Activated CD4-positive, alpha-beta T cell treated with anti-CD3 and anti-CD28 coated beads, Interleukin-2, amount 50 U/mL, for 1 hour (primary cell): ENCODE measurements at places on chromosomes 7 and 10.

GRCh38 chr10:114034923-114035645, 8.6 kb upstream of the ADRB1 start:
- no peak for DNase-seq

GRCh38 chr7:108468246-108468645, 12.0 kb upstream of the NRCAM start:
- no peak for DNase-seq

- DNase-seq = no peak
These were observed 1.4 kb downstream of the ATP5F1C start for GRCh38 chr10:7789390-7789789.

- no peak for DNase-seq
These were observed 2.1 kb upstream of the COX19 start for GRCh38 chr7:977326-978048.

- DNase-seq = no peak
These were observed 127.4 kb upstream of the CTTNBP2 start for GRCh38 chr7:118000480-118001202.

GRCh38 chr7:18623389-18623788, 127.8 kb downstream of the HDAC9 start:
- no peak for DNase-seq

DNA sequence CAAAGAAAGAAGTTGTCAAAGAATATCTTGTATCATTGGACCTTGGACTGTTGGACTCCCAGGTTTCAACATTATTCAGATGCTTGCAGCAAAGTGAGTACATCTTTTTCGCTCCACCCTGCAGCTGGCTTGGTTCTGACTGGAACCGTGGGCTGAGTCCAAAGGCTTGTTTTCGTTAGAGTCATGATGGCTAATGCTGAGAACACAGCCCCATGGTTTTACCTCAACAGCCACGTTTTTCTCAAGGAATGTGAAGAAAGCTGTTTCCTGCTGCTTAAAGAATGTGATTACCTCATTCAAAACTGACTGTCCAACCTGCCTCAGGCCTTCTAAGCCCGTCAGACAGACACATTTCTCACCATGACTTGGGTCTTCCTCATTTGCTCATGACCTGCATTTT, 69.5 kb downstream of the STEAP1B start:
- DNase-seq = no peak

GRCh38 chr10:34181553-34182300, 633.4 kb downstream of the PARD3 start:
- no peak for DNase-seq

DNA sequence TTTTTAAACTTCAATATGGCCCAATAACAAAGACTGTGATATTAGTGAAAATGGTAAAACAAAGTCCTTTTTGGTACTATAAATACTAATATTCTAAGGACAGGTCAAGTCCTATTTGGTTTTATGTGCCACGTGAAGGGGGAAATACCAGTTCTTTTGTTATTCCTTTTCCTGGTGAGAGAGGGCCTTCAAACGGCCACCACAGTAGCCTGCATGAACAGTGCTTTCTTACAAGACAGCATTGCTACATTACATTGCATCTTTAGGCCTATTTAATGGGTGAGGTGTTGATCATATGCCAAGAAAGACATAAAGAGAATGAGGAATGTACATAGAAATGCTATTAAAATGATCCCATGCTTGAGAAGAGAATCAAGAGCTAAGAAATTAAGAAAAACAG, 214.8 kb downstream of the LRRTM3 start:
- no peak for DNase-seq

DNA sequence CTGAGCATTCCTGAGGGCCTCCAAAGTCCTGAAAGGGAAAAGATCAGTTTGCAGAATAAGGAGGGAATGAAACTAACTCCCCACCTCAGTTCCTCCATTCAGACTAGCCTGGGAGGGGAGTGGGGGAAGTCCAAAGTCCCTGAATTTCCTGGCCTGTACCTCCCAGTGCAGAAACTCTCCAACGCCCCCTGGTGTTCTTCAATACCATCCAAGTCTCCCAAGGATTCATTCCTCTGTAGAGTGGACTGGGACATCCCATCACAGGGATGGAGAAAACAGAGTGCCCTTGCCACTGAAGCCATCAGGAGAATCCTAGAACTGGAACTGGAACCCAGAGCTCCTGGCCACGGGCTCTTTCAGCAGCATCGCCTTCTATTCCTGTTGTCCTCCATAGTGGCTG, 1.6 kb upstream of the COL13A1 start:
- no peak for DNase-seq

DNA sequence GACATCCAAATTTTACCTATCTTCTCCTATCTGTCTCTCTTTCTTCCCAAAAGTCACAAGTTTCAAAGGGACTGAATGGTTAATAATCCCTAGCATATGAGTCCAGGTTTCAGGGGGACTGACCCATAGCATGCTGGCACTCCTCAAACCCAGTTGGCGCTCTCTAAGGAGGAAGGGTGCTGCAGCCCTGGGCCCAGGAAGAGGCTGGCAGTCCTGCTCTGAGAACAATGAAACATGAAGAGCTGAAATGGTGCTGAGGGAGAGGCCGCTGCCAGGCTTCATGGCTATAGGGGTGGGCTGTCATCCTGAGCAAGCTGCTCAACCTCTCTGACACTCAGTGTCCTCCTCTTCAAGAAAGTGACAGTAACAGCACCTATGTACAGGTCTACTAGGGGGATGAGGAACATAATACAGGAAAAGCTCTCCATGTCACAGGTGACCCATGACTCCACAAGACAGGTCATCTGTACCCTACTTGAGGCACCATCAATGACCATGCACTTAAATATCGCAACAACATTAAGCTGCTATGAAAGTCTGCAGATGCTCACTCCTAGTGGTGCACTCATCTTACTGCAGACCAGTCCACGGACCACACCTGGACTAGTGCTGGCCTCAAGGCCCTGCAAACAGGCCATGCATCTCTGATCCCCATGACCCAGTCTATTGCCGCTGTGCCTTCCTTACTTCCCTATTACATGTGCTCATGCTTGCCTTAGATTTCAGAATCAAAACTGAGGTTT, 17.0 kb downstream of the COBL start:
- no peak for DNase-seq

GRCh38 chr7:15874774-15875173, 188.3 kb upstream of the MEOX2 start:
- no peak for DNase-seq

DNA sequence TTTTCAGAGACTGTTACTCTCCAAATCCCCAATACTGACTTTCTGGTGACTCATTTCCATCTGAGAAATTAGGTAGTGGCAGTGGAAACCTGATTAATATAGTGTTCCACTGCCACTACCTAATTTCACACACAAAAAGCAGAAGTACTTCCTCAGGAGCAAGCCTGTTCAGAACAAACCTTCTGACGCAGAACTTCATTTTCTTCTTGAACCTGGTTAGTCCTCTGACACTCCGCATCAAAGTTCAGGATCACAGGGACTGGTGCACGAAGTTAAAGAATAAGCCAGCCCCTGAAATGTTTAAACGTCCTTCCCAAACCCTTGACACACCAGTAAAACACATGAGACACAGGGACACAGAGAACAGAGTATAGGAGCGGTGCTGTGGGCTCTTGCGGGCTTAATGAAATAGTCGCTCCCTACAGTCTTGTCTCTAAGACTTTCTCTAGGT, 4.4 kb downstream of the WDR91 start:
- no peak for DNase-seq

- DNase-seq = no peak
These were observed 25.8 kb downstream of the APBB1IP start for GRCh38 chr10:26463986-26464385.

DNA sequence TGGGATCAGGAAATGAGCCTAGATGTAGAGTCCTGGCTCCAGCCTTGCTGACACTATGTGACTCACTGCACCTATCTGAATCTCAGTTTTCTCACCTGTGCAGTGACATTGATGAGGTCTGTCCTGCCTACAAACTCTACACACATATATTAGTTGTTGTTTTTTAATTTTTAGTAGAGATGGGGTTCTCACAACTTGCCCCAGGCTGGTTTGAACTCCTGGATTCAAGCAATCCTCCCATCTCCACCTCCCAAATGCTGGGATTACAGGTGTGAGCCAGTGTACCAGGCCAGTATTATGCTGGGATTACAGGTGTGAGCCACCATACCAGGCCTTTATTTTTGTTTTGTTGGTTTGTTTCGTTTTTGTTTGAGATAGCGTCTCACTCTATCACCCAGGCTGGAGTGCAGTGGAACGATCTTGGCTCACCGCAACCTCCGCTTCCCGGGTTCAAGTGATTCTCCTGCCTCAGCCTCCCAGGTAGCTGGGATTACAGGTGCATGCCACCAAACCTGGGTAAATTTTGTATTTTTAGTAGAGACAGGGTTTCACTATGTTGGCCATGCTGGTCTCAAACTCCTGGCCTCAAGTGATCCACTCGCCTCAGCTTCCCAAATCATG, 11.8 kb upstream of the DDIT4 start:
- DNase-seq = no peak
